Panc1 (cell line): ENCODE measurements at places on chromosomes 6 and 20. TPM values are rescaled to one million over a fixed set of nuclear protein-coding genes. Genes with fewer than 3 reads are reported as not detected.
A peak's percentile ranks its signal among the peaks of the same experiment; 100 is the strongest.

GRCh38 chr6:10633216-10633615 is 61.2 kb downstream of the C6orf52 start:
- no peak overlapping the region for H3K27ac ChIP-seq
- H3K4me3 ChIP-seq, result no peak overlapping the region
- no peaks in the 10 kb centered on the region for H3K4me1 ChIP-seq
- no peaks in the 10 kb centered on the region for H3K27me3 ChIP-seq
- H3K36me3 ChIP-seq, result no peaks in the 10 kb centered on the region
- peak; percentile 74 for DNase-seq

DNA sequence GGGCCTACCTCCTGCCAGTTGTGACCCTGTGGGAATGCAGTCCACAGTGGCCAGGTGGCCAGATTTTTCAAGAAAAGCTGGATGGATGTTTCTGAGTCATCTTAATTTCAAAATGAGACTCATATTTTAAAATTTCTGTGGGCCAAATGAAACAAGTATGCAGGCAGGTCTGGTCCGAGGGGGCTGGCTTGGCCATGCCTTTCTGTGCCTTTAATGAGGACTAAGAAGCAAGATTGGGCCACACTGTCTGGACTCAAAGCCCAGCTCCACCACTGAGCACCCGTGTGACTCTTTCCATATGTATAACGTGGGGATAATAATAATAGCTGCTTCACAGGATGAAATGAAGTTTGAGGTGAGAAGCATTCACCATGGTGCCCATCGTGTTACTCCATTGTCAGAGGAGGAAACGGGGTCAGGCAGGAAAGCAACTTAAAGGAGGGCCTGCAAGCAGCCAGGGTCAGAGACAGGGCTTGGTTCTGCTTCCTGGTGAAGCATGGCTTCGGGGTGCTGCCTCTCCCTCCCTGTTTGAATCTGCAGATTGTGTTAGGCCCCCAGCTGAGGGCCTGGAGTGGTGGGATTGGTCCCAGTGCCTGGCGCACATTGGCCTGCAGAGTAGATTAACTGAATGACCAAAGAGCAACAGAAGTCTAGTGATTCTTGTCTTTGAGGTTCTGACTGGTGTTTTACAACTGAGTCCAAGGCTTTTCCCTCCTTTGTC is 3.8 kb downstream of the SOX12 start:
- no peaks in the 10 kb centered on the region; the same call in 1 of the 2 replicates for H3K36me3 ChIP-seq
- peak overlapping the region; percentile 71 for H3K27ac ChIP-seq
- peaks cover 22% of the 10 kb centered on the region for H3K4me1 ChIP-seq
- H3K4me3 ChIP-seq, result peak overlapping the region; percentile 79
- no peaks in the 10 kb centered on the region for H3K27me3 ChIP-seq
- no peak for DNase-seq

DNA sequence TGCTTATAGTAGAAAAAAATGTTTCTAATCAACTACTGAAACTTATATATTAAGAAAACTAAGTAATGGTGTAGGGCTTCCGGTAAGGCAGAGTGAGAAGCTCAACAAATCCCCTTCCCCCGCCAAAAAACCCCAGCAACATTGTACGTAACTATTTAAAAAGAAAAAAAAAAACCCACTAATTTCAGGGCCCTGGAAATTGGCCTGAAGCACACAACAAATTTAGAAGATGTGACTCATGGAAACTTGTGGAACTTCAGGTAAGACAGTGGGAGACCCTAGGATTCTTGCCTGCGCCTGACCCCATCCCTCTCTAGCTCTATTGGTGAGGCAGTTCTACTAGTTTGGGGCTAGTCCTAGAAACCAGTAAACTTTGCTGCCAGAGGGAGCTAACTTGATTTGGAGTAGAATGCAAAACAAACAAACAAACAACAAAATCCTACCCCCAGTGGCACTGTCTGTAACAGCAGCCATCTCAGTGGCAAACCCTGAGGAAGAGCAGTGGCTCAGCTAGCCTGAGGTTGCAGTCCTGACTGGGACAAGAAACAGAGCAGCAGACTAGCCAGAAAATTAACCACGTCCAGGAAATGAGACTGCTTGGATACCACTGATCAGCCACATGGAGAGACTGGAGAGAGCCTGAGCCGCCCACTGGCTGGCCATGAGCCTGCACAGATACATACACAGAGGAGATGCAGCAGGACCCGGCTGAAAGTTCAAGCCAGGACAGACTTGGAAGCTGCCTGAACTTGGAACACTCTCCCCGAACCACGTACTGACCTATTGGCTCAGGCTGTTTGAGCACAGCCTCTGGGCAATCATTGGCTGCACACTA is 135.1 kb downstream of the TBXT start:
- DNase-seq, result peak; percentile 27
- H3K27ac ChIP-seq, result no peak overlapping the region
- H3K4me1 ChIP-seq, result peaks cover 9% of the 10 kb centered on the region
- no peaks in the 10 kb centered on the region for H3K27me3 ChIP-seq
- no peaks in the 10 kb centered on the region; the same call in 1 of the 2 replicates for H3K36me3 ChIP-seq
- H3K4me3 ChIP-seq, result no peak overlapping the region

DNA sequence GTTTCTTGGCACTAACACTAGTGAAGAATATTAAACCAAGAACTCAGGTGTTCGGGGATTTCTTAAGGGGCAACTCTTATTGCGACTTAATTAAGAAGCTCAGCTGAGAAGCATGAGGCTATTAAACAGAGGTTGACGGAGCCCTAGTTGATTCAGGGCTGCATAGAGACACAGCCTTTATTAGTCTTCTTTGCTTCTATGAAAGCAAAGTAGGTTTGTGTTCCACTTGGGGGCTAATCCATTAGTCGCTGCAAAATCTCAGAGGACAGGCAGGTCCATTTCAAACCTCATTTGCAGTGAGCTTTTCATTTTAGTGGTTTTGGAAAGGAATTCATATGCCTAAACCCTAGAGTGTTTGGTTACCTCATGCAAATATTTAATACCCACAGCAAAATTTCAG is 506.6 kb upstream of the SULF2 start:
- H3K4me3 ChIP-seq, result no peak overlapping the region
- H3K27ac ChIP-seq, result no peak overlapping the region
- H3K4me1 ChIP-seq, result peaks cover 5% of the 10 kb centered on the region
- H3K36me3 ChIP-seq, result no peaks in the 10 kb centered on the region
- no peak for DNase-seq
- H3K27me3 ChIP-seq, result peaks cover 4% of the 10 kb centered on the region; the same call in 1 of the 2 replicates

RNF217 gene
- 37.7 TPM for total RNA-seq

DNA sequence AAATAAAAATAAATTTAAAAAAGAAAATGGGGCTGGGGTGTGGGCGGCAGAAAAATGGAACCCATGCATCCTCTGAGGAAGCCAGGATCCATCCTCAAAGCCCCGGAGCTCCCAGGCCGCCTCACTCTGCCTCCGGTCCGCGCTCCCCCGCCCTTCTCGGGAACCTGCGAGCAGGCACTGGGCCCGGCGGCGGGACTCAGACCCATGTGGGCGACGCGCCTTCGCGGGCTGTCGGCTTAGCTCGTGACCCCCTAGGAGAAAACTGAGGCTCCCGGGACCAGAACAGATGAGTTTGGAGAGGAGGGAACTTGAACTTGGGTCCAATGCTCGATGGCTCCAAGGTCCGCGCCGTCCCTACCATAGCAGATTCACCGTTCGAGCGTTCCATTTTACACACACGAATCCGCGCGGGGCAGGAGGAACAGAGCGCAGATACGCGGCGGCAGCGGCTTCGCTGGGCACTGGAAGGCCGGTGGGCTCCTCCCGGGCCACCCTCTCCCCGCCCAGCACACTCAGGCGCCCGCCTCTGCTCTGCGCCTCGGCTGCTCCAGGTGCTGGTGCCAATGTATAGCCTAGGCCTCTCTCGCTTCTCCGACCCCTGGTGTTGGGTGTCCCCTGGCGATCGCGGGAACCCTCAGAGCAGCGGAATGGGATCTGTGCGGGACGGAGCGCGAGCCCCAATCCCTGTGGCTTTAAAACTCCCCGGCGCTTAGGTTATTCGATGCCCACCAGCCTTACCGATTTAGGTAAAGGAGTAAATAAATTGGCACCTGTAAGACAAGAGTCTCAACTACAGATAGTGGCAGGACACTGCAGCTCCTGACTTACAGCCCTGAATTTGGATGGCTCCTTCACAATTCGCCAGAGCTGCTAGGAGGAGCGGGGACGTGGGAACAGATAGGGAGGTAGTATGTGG is 39.2 kb downstream of the DPPA5 start:
- no peaks in the 10 kb centered on the region for H3K4me1 ChIP-seq
- H3K4me3 ChIP-seq, result no peak overlapping the region
- no peak overlapping the region for H3K27ac ChIP-seq
- H3K36me3 ChIP-seq, result no peaks in the 10 kb centered on the region
- no peak for DNase-seq
